Activated T-helper 1 cell treated with anti-CD3 and anti-CD28 coated beads, Interleukin-2, amount 50 U/mL, for 16 hours (primary cell): ENCODE measurements at places on chromosomes 4 and X.

DNA sequence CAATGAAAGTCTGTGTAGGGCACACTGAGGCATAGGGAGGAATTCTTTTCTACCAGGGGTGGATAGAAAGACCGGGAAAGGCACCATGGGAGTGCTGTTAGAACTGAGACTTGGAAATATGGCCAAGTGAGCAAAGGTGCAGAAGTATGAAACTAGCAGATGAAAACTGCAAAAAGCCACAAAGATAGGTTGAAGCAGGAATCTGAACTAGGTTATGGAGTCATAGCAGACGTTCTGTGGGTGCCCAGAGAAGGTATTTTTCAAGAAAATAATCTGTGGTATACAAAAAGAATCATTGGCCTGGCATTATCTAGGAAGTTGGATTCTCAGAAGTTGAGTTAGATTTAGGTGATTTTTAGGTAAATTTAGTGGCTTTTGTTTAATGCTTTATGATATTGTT, 48.5 kb downstream of the SMAD1 start:
- DNase-seq = no peak

GRCh38 chrX:25941559-25942250, 196.4 kb upstream of the MAGEB18 start:
- DNase-seq = no peak

- DNase-seq = no peak
Measured at GRCh38 chrX:137548261-137548660, 17.7 kb upstream of the ZIC3 start.

DNA sequence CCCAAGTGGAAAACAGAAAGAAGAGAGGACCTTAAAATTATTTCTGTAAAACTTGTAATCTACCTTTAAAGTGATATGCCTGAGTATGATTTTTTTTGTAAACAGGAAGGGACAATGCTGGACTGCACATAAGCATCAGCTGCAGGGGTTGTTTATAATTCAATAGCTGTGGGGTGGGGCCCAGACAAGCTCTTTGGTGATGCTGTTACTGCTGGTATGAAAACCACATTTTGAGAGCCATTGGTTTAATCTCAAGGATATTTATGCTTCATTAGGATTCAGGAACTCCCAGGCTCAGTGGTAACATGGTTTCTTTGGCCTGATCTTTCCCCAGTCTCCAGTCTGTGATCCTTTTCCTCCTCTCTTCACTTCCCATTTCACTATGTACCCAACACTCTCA, 34.3 kb upstream of the GRPR start:
- DNase-seq = no peak

- DNase-seq = no peak
Measured at GRCh38 chr4:128950796-128951195, 141.3 kb downstream of the JADE1 start.

- DNase-seq = no peak
Measured at GRCh38 chrX:110985470-110985869, 110.5 kb upstream of the PAK3 start.

- DNase-seq = no peak
Measured at GRCh38 chrX:101442085-101442484, 34.1 kb downstream of the HNRNPH2 start.

DNA sequence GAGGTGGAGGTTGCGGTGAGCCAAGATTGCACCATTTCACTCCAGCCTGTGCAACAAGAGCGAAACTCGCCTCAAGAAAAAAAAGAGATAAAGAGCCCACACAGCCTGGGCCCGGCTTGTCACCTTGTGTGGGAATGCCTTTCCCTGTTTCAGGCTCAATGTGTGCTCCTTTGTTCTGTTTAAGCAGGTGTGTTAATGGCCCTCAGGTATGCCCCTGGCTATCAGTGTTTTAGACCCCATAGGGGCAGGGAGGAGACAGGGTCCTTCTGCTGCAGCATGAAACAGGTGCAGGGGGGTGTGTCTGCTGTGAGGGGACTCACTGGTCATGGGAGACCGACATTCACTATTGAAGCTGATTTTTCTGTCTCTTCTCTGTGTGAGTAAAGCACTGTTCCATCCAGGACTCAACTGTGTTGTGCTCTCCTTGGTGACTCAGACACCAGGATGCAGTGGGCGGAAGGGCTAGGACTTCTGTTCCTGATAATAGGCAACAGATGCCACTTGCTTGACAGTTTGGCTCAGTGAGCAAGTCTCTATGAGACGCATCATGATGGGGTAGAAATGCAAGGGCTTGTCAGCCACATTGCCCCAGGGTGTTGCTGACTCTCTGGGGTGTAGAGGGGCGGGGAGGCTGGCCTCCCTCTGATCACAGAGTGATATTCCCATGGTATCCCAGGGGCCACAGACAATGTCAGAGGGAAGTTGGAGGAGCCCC, 15.6 kb upstream of the LAP3 start:
- no peak for DNase-seq

DNA sequence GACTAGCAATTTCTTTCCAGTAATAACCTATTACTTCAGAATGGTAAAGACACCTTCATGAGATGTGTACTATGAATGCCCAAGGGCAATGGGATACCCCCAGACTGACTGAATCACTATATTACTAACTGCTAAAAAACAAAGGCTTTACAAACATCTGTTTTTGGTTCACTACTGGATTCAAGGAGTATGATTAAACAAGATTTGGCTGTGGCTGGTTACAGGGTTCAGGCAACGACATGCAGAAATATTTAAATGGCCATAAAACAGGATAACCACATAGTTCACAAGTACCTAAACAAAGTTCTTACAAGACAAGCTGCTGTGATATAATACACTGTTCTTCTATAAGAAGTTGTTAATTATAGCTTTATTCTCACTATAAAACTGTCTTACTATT, 128.2 kb downstream of the FRYL start:
- DNase-seq = no peak

DNA sequence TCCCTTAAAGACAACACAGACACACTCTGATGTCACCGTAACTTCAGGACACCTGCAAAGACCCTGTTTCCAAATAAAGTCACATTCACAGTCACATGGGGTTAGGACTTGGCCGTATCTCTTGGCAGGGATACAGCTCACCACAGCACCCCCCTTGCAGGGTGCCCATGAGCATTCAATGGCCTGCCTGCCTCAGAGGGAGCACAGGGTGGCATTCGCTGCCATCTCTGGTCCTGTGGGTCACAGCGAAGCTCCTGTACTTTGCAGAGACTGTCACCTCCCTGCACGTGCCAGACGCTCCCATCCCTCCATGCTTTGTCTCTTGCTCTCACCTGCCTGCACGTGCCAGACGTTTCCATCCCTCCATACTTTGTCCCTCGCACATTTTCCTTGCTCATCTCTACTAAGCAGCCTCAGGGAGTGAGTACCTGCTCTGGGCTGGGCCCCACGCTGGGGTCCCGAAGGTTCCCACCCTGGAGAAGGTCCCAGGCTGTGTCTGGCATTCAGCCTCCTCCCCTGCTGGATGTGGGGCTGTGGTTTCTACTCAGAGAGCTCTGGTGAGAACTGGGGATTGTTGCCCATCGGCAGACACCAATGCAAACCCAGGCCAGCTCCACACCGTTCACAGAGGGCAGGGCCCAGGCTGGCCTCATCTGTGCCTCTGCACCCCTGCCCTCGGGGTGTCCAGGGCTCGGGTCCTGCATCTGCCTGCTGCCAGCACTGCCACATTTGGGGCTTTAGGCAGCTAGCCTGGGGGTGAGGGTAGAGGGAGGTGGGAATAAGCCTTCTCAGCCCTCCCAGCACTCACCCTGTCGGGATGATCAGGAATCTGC, 15.8 kb downstream of the HTRA3 start:
- DNase-seq = no peak

GRCh38 chr4:55444827-55445226, 49.1 kb downstream of the TMEM165 start:
- no peak for DNase-seq

- no peak for DNase-seq
Measured at GRCh38 chrX:49272421-49272820, 2.8 kb downstream of the PPP1R3F start.

DNA sequence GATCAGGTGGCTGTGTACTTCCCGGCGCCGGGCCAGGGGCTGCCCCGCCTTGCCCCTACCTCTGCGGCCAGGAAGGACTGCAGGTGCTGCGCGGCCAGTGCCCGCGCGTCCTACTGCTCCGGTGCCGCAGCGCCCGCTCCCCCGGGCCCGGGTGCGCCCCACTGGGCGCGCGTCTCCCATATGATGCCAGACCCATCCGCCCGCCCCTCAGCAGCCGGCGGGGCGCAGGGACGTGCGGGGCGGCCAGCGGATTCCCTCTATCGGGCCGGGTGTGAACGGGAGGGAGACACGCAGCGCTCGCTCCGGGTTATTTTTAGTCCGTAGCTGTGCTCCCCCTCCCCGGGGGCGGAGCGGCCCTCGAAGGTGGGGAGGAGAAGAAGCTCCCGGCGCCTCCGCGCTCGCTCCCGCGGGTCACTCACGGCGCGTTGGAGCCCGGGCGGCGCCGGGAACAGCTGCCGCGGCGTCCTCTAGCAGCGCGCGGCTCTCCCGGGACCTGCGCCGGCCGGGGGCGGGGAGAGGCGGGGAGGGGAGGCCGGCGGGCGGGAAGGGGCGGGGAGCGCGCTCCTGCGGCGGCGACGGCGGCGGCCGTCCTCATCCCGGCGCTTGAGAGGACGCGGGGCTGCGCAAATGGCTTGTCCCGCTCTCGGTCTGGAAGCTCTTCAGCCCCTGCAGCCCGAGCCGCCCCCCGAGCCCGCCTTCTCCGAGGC, 103.6 kb downstream of the UCHL1 start:
- no peak for DNase-seq

- no peak for DNase-seq
Measured at GRCh38 chr4:111717921-111718320, 427.3 kb upstream of the FAM241A start.

- no peak for DNase-seq
Measured at GRCh38 chr4:8229331-8229975, 30.4 kb downstream of the SH3TC1 start.

DNA sequence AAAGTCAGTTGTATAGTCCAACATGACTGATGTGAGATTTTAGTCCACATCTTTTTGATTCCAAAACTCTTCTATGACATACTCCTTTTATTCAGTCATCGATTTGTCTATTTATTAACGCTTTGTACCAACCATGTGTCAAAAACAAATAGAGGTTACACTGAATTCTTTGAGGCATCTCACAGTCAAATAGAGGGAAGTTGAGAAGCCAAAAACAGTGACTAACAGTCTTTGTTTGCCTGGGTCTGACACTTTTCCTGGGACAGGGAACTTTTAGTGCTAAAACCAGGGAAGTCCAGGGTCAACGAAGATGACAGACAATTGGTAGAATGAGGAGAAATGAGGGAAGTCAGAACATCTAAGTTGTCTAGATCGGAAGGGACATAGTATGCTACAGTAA, 169.9 kb upstream of the HS3ST1 start:
- no peak for DNase-seq

DNA sequence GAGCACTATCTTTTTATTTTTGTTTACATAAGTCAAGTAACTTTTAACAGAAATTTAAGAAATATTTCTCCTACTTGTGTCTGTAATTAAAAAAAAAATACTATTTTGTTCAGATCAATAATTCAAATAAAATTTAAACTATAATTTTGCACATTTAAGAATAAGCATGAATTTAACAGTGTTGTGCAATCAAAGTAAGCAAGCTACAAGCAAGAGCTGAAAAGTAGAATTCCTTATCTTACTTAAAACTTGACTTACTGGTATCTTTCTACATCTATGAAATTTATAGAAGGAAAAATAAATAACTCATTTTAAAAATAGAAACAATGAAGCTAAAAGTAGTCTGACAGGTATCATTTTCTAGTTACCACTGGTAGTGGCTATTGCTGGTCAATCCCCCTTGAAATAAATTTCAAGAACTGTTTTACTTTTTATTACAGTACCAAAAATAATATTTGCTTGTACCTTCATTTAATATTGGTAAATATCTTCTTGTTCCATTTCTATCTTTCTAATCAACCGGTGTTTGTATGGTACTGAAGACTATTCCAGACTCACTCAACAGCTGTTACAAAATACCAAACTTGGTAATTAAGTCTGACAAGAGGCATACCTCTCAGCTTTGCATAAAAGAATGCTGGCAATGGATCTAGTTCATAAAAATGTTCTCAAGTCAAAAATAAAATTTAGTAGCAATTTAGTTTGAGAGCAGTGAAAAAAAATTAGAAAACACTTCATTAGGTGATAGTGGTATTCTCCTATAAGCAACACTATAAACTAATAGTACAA, 62.2 kb downstream of the NOCT start:
- no peak for DNase-seq

- no peak for DNase-seq
Measured at GRCh38 chr4:22483551-22483981, 32.3 kb downstream of the ADGRA3 start.

DNA sequence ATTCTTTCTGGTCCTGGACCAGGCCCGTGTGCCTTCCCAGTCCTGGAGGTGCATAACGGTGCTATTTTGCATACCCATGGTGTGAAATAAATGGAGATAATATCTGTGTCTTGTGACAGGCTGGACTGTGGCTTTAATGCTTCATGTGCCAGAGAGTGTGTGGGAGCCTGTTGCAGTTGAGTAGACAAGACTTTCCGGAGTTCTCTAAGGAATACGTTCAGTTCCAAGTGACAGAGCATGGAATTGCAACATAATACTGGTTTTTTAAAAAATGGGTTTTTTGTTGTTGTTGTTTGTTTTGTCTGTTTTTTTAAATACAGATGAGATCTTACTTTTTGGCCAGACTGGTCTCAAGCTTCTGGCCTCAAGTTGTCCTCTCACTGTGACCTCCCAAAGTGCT, 74.0 kb downstream of the HPRT1 start:
- no peak for DNase-seq

- DNase-seq = no peak
Measured at GRCh38 chr4:107935246-107935645, 3.9 kb downstream of the CYP2U1 start.

DNA sequence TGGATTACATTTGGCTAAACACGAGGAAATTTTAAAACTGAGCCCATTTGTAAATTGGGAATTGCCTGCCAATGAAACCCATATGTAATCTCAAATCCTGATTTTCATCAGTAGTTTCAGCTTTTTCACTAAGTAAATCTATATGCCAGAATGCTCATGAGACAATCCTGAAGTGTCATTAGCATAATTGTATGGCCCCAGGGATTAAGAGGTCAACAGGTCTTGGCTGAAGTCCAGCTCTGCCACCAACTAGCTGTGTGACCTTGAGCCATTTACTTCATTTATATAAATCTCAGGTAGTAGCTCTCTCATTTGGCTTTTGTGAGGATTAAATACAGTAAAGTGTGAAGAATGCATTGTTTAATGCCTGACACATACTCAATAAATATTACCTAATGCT, 320.5 kb upstream of the EMCN start:
- DNase-seq = no peak

DNA sequence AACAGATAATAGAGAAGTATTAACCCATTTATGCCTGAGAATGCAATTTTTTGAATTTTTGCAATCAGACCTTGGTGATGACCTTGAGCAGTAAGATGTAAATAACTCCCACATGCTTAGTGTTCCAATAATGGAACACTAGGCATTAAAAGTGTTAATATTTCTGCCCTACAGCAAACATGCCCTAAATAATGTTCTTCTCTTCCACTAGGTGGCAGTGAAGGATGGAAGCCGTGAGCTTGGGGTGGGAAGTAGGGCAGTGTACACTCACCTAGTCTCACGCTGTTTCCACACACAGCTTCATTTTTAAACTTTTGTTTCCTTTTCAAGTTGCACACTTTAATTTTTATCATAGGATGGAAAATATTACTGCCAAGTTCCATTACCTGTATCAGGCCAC, 613.1 kb upstream of the HS3ST1 start:
- no peak for DNase-seq

GRCh38 chr4:74999714-75000309, 66.9 kb downstream of the PARM1 start:
- no peak for DNase-seq
